ENCODE measurements at places on chromosomes 2 and 18. TPM values are rescaled to one million over a fixed set of nuclear protein-coding genes. Genes with fewer than 3 reads are reported as not detected.
A peak's percentile ranks its signal among the peaks of the same experiment; 100 is the strongest.

DSC3 gene
- not detected for total RNA-seq

GREB1L gene
- not detected for total RNA-seq

LRRTM1 gene
- not detected for total RNA-seq

KCNS3 gene
- 0.22 TPM for total RNA-seq

GRCh38 chr18:79917169-79917852 is 34.1 kb downstream of the SLC66A2 start:
- H3K27me3 ChIP-seq = no peaks in the 10 kb centered on the region
- peaks cover 9% of the 10 kb centered on the region for H3K36me3 ChIP-seq
- H3K4me3 ChIP-seq = no peak overlapping the region
- no peak overlapping the region for H3K27ac ChIP-seq
- peaks cover 23% of the 10 kb centered on the region for H3K4me1 ChIP-seq
- DNase-seq = no peak

- H3K4me3 ChIP-seq = no peak overlapping the region
- DNase-seq = peak; percentile 42
Measured at GRCh38 chr2:162297925-162298552, 20.4 kb downstream of the IFIH1 start.
